Activated CD4-positive, alpha-beta T cell treated with anti-CD3 and anti-CD28 coated beads, Interleukin-2, amount 10 ng/mL, durations not matched to agents 24 days and 14 days (primary cell): ENCODE measurements at places on chromosomes 2 and 18.

- DNase-seq: no peak
Measured at GRCh38 chr2:128041561-128041960, 13.7 kb upstream of the SAP130 start.

DNA sequence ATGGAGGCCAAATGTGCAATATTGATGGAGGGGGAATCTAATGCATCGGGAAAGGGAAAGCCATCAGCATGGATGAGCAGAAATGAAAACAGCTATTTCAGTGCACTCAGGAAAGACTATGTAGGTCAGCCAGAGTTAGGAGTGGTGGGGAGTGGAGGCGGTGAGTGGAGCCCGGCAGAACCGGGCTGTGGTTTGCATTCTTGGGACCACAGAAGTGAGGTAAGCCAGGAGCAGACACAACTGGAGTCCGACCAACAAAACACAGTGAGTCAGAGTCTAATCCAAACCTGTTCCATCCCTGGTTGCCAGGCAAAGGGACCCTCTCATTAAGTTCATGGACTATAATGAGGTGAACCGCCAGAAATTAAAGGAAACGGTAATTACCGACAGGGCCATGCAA is 61.1 kb upstream of the RAB12 start:
- no peak for DNase-seq

DNA sequence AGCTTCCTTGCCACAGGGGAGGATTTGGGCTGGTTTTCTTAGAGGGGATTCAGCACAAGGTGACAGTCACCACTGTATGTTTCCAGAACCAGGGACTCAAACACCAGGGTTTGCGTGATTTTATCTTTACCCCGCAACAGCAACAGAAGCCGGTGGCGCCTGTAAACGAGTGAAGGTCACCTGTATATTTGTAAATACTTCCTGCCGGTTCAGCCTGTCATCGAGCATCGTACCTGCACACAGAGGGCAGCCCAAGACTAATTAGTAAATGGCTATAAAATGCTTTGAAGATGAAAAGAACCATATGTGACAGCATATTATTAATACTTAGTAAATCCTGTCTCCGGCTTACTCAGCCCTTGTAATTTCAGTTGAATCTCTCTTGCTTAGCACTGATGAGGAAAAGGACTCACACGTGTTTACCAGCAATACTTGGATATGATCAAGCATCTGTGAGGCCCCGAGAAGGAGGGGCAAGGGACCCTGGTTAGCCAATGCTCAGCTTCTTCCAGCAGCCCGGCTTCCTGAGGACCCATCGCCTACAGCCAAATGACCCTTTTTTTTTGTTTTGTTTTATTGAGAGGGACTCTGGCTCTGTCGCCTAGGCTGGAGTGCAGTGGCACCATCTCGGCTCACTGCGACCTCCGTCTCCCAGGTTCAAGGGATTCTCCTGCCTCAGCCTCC is 51.3 kb upstream of the FOSL2 start:
- no peak for DNase-seq

- no peak for DNase-seq
Measured at GRCh38 chr18:36757081-36757480, 71.7 kb downstream of the TPGS2 start.

- no peak for DNase-seq
Measured at GRCh38 chr2:99512181-99512591, 22.4 kb upstream of the REV1 start.

- DNase-seq: no peak
Measured at GRCh38 chr2:146246002-146246735, 1598.7 kb upstream of the ACVR2A start.
